AG04450 (cell line): ENCODE measurements at places on chromosomes 5 and 9.

- no peak for DNase-seq
Measured at GRCh38 chr9:116924462-116925110, 237.5 kb downstream of the TRIM32 start.

DNA sequence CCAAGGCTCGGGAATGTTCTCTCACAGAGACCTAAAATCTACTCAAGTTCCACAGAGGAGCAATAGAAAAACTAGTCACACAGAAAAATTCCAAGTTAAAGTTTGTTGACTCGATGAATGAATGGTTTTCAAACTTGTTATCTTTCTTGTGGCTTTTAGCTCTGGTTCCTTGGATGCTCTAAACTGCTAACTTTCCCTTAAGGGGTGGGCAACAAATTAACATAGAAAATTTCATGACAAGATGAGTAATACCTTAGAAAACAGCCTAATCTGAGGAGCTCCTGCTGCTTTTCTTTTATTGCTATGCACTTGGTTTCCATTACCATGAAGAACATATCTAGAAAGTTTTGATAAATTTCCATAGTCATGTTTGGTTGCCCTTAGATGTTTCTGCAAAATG lies 100.2 kb upstream of the CCDC112 start:
- DNase-seq = no peak

GRCh38 chr5:155050384-155051019 lies 36.9 kb downstream of the KIF4B start:
- no peak for DNase-seq

DNA sequence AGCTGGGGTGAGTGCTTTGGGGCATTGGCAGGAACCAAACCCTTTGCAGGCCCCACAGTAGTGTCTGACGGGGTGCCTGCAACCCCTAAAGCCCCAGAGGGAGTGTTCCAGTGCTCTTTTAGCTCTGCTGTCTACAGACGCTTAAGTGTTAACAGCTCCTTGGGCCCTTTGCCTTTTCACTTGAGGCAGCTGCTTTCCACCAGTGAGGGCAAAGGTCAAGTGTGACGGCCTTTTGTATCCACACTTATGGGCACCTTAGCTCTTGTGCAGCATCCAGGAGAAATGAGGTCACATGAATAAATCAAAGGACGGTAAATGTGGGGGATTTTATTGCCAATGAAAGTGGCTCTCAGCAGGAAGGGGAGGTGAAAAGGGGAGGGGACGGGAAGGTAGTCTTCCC lies 241.4 kb upstream of the PCSK5 start:
- no peak for DNase-seq

DNA sequence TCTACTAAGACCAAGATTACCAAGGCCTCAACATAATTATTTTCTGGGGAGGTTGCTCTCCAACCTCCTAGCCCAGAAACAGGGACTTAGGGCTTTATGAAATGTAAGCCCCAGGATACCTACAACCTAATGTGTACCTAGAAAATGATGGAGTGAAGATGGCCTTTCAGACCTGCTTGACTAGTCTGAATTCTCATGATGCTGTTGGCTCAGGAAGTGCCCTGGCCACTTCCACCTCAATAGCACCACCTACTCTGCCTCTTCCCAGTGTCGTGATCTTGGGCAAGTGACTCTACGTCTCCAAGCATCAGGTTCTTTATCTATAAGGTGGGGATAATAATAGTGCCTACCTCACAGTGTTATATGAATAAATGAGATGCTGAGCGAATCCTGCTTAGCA lies 57.9 kb upstream of the GARNL3 start:
- DNase-seq = no peak

DNA sequence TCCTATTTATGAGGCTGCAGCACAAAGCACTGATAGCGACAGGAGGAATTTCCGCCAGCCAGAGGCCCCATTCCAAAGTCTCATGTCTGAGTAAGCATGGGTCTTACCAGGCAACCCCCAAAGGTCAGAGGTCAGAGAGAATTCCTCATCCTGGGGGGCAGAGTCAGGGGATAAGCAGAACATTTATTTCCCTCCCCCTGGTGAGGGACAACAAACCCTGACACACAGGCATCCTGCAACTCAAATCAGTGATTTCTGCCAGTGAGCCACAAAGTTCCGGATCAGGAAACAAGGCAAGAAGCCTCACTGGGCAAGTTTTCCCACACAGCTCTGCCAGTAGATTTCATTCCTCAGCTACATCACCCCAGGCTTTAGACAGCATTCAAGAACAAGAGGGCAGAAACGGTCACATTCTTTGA lies 37.0 kb downstream of the ADAMTS12 start:
- DNase-seq = no peak

GRCh38 chr9:6305954-6306563 lies 22.1 kb upstream of the TPD52L3 start:
- peak; percentile 13 for DNase-seq

DNA sequence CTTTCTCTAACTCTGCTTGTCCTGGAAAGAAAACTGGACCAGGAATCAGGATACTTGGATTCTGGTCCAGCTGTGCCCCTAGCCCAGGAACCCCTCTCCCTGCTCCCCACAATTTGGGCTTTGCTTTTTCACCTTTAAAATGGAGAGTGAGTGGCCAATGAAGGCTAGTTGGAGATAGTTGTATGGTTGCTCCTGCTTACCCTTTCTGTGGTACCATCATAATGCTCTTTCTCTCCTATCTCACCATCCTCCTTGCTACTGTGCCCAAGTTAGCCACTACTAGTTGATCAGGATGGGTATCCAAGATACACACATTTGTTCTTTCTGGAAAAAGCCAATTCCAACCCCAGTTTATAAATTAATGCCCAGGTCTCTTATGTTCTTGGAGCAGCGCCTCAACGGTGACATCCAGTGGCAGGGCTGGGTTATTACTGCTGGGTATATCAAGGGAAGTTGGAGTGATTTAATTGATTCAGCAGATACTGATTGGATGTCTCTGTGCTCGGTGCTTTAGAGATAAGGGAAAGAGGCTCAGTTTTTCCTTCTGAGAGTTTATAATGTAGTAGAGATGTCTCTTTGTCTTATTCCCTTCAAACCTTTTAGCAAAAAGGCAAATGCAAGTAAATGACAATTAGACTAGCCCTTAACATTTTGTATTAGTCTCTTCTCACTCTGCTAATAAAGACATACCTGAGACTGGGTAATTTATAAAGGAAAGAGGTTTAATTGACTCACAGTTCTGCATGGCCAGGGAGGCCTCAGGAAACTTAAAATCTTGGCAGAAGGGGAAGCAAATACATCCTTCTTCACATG lies 38.5 kb downstream of the FAXDC2 start:
- peak; percentile 54 for DNase-seq

GRCh38 chr5:111857623-111858022 lies 100.6 kb upstream of the NREP start:
- DNase-seq = no peak

- no peak for DNase-seq
Measured at GRCh38 chr9:2497666-2498400, 123.8 kb upstream of the VLDLR start.

DNA sequence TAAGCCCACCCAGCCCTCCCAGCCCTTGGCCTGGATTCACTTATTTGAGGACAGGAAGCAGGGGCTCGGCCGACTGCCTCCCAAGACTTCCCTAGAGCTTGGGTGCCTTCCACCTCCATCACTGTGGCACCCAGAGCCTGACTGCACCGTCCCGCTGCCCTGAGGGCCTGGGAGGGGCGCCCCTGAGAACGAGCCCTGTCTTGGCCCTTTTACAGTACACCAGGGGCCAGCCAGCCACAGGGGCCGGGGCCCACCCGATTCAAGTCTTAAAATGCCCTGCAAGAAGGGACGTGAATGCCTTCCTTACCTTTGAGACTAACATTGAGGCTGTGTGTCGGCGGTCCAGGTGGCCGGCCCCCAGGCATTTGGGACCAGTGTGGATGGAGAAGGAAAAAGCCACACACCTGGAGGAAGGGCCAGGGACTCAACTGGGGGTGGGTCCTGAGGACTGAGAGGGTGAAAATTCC lies 16.8 kb downstream of the FAM78A start:
- DNase-seq = no peak

DNA sequence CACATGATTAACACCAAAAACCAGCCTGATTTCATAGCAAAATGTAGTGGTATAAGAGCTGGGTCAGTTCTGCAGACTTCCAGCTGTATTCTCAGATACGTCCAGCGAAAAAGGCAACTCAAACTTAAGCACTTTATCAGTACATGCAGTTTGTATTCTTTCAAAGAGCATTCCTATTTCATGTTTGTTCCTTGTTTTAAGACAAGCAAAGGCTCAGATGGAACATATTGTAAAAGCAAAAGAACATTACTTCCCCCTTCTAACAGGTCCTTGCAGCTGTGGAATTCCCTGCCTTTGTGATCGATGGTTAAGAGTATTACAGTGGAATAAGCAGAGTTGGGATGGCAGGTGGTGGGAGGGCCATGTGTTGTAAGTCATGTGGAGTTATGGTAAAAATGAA lies 86.3 kb upstream of the GRHPR start:
- no peak for DNase-seq

- DNase-seq = no peak
Measured at GRCh38 chr5:81513473-81513872, 119.5 kb upstream of the ACOT12 start.

GRCh38 chr5:149153751-149154610 lies 12.7 kb downstream of the ABLIM3 start:
- no peak for DNase-seq

- DNase-seq = no peak
Measured at GRCh38 chr9:98881356-98881755, 62.4 kb upstream of the COL15A1 start.

- no peak for DNase-seq
Measured at GRCh38 chr9:112764837-112765236, 14.3 kb downstream of the SNX30 start.

- DNase-seq = no peak
Measured at GRCh38 chr9:135815830-135816650, 91.3 kb downstream of the CAMSAP1 start.

DNA sequence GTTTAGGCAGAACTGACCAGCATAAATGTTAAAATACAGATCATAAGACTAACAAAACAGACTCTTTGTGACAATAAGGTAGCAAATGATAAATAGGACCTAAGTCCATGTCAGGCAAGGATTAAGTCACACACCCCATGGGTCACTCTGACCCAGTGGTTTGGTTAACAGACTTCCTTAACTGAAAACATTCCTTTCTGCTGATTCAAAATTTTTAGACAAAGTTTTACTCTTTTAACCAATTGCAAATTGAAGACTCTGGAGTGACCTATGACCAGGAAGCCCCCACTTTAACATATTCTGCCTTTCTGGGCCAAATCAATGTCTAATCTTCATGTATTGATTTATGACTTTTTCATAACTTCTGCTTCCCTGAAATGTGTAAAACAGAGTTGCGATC lies 4.9 kb upstream of the NXNL2 start:
- DNase-seq = no peak

GRCh38 chr5:139692679-139693308 lies 44.6 kb downstream of the CXXC5 start:
- DNase-seq = no peak

- DNase-seq = no peak
Measured at GRCh38 chr9:132609184-132609583, 26.8 kb downstream of the BARHL1 start.

DNA sequence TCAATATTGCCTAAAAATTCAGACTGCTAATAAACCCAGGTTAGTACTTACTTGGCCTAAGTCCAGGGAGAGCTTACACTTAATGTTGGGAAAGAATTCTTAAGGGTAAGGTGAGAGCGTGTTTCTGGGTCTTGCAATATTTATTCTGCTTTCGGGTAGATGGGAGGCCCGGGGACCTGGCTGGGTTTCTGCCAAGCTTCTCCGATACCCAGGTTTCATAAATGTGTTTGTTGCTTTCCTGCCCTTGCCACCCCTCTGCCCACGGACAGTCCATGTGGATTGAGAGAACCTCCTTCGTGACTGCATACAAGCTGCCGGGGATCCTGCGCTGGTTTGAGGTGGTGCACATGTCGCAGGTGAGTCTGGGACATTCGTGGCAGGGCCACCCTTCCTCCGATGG lies 48.4 kb upstream of the FOXI1 start:
- DNase-seq = no peak

DNA sequence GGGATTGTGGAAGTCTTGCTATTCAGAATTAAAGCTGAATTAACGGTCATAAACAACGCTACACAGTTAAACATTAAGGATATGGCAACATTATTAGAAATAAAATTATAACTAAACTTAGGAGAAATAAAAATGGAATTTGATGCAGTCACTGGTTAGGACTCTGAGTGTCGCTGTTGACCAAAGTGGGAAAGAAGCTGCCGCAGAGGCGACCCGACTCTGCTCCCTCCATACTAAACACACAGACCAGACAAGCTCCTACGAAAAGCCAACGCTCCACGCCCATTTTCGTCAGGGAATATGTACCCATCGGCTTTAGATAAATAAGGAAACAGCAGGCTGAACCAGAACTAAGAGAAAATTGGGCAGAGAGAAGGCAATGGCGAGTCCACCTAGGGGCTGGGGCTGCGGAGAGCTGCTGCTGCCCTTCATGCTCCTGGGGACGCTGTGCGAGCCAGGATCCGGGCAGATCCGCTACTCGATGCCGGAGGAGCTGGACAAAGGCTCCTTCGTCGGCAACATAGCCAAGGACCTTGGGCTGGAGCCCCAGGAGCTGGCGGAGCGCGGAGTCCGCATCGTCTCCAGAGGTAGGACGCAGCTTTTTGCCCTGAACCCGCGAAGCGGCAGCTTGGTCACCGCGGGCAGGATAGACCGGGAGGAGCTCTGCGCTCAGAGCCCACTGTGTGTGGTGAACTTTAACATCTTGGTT lies at the start of gene PCDHGA5:
PCDHGA5 (plus strand) TSS at position 211 of the 709 bp plus-strand sequence; CDS start at position 380, 169 bp downstream.
- no peak for DNase-seq

DNA sequence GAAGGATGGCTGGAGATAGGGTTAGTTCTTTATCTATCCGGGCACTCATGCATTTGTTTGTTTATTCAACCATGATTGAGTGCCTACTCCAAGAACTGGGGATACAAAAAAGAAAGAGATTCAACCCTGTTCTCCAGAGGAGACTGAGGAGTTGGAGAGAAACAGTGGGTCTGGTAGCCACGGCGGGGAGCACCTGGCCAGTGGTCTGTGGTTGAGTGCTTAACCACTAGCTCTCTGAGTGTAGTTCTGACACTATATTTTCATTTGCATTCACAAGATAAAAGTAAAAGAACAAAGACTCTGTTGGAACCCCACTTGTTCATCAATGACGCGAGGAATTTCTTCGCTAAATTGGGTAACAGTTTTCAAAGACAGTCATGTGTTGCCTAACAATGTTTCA lies 295.5 kb upstream of the MSX2 start:
- DNase-seq = no peak

DNA sequence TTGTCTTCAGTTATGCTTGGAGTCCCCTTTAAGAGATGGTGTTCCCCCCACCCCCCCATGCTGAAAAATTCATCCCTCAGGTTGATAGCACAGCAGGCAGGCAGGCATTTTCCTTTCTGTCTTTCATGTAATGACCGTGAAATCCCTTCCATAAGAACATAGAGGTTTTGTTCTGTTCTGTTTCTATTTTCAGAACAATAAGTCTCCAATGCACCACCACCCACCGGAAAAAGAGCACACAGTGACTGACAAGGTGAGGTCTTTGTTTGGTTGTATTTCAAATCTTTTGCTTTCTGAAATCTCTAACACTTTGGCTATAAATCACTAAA lies 52.4 kb downstream of the DMRT2 start:
- DNase-seq = no peak
